ENCODE measurements at places on chromosomes 12 and 14. TPM values are rescaled to one million over a fixed set of nuclear protein-coding genes. Genes with fewer than 3 reads are reported as not detected.

- no peak for DNase-seq
These were observed 1.6 kb downstream of the SLC48A1 start for GRCh38 chr12:47774663-47775062.

- no peak for DNase-seq
These were observed 24.0 kb downstream of the SSH1 start for GRCh38 chr12:108833355-108833733.

- no peak for DNase-seq
These were observed 165.4 kb downstream of the NRXN3 start for GRCh38 chr14:78335531-78335930.

DNA sequence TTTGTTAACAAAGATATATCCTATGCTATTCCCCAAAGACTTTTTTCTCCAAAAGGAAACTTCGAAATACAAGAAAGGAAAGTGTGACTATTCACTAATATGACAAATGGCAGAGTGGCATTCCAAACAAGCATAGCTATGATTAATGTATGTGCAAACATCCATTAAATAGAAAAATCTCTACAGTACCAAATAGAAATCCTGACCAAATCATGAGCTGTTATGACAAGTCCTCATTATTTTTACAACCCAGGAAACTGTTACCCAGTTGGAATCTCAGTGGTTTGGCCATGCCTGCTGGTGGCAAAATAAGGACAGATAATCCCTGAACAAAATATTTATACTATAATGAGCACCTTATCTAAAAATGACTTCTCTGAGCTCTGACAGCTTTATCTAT lies 202.1 kb downstream of the SEC23A start:
- no peak for DNase-seq

GRCh38 chr12:101772012-101772775 lies 32.9 kb upstream of the SYCP3 start:
- DNase-seq: no peak

The CD4 gene
- 32.1 TPM for total RNA-seq

The KRT75 gene
- total RNA-seq: not detected

The C12orf50 gene
- 0.12 TPM for total RNA-seq

The PRIMA1 gene
- 5.0 TPM for total RNA-seq
